ENCODE measurements at places on chromosomes 11 and 22.
A peak's percentile ranks its signal among the peaks of the same experiment; 100 is the strongest.

- no peak for DNase-seq
These were observed 13.2 kb upstream of the SHANK2 start for GRCh38 chr11:71265559-71266092.

DNA sequence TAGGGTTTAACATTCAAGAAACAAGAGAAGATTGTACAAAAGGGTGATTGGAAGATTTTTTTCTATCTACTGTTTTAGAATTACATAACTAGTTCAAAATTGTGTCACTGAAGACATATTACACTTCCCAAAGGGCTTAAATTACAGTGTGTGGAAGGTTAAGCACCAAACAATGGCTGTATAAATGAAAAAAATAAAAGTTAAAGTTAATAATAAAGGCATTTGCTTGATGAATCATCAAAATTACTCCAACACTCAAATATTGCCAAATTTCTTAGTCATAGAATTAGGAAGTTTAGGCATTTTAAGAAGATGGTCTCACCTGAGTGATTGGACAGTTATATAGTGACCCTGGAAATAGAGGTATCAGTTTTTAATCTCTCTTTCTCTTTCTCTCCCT lies 227.6 kb upstream of the CARD18 start:
- DNase-seq: no peak

DNA sequence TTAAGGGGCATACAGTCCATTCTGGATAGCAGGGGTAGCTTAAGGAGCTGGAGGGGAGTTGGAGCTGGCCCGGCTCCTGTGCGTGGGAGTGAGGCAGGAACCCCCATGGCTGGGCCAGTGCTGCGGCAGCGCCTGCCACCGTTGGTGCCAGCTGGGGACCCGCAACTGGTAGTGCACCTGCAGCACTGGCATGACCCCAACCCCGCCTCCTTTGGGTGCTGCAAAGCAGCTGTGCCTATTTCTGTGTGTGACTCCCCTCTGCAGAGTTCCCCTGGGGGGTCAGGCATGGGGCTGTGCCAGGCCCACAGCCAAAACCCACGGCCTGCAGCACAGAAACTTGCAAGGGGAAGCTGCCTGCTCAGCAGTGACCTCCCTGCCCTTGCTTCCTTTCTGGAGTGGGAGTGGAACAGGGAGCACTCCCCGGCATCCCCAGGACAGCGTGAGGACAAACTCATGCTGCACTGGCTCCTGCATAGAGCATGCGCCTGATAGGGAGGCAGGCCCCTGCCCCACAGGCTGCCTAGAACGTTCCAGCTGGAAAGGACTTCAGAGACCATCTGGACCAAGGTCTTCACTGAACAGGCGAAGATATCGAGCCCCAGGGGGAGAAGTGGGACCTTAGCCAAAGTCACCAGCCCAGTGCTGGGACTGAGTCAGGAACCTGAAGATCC lies 26.2 kb upstream of the RAB1B start:
- no peak for DNase-seq

DNA sequence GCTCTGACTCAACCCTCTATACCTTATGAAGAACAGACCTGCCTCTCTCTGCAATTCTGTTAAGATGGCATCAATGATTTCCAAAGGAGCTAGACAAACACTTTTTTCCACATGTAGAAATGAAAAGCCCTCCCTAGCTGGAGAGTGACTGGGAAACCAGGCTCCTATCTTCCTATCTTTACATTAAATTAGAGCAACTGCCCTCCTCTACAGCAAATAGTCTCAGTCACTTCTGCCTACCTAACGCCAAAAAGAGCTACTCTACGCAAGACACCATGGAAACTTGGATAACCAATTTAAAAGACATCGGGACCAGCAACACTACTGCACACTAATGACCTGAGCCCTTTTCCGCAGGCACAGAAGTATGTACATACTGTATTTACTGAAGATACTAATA lies 84.8 kb downstream of the MICAL3 start:
- DNase-seq: no peak

DNA sequence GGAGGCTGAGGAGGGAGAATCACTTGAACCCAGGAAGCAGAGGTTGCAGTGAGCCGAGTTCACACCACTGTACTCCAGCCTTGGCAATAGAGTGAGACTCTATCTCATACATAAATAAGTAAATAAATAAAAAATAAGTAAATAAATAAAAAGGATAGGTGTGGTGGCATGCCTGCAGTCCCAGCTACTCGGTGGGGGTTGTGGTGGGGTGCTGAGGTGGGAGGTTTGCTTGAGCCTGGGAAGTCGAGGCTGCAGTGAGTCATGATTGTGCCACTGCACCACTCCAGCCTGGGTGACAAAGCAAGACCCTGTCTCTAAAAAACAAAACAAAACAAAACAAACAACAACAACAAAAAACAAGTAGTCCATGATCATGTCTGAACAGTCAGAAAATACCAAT lies 3.1 kb downstream of the LARGE2 start:
- DNase-seq: no peak

- DNase-seq: no peak
These were observed 37.5 kb upstream of the STK33 start for GRCh38 chr11:8631395-8632118.

DNA sequence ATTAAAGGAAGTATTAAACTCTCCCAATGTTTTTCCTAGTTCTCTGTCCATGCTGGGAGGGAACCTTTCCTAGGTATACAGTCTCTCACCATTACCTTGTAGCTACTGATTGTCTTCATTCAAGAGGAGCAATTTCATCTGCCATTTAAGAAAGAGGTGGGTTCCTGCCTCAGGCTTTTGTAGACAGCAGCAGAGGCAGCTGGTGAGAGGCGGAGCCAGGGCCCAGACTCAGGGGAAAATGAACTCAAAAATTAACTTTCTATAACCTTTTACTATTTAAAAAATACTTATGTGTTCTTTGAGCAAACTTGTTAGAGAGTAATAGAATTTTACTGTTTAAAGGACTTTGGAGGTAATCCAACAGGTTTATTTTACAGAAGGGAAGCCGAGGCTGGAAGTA lies 133.0 kb downstream of the SNX19 start:
- DNase-seq: no peak

- DNase-seq: peak; percentile 50
These were observed 146.5 kb upstream of the RAG2 start for GRCh38 chr11:36744375-36745168.

DNA sequence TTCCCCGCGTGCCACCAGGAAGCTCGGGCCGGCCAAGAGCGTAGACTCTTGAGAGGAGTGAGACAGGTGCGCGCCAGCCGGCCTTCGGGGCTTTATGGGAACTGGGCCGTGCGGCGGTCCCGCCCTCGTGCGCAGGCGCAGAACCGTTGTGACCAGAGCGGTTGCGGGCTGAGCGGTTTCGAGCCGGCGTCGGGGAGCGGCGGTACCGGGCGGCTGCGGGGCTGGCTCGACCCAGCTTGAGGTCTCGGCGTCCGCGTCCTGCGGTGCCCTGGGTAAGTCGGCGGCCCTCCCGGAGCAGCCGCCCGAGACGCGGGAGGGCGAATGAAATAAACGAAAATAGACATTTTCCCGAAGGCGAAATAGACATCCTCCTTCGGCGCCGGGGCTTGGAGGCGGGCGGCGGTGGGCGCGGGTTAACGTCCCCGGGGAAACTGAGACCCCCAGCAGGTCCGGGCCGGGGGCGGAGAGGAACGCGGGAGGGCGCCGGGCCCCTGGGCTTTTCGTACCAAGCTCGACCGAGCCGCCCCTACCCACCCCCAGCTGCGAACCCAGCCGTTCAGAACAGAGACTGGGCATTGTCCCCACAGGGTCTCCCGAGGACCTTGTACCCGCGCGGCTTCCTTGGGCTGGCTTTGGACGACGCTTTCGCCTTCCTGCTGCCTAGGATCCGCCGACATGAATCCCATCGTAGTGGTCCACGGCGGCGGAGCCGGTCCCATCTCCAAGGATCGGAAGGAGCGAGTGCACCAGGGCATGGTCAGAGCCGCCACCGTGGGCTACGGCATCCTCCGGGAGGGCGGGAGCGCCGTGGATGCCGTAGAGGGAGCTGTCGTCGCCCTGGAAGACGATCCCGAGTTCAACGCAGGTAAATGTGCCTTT lies at the start of gene ASRGL1:
ASRGL1 (plus strand) TSS at position 146 of the 879 bp plus-strand sequence; CDS start at position 676, 530 bp downstream.
- DNase-seq: peak; percentile 77

DNA sequence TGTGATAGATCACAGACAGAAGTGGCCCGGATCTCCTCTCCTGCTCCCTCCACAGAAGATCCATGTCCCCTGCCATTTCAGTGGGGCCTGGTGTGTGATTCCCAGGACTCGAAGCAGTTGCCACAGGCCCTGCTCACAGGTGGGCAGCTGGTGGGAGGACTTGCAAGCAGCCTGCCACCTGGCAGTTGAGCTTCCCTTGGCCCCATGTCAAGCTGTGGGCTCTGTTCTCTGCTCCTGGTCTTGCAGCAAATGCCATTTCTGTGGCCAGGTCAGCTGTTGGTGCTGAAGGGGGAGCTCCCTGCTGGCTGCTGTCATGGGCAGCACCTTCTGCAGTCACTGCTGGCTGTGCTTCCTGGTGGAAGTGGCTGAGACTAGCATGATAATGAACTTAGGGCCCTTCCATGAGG lies 59.1 kb upstream of the SLC22A12 start:
- no peak for DNase-seq

GRCh38 chr11:76699451-76700091 lies 29.0 kb upstream of the LRRC32 start:
- no peak for DNase-seq

DNA sequence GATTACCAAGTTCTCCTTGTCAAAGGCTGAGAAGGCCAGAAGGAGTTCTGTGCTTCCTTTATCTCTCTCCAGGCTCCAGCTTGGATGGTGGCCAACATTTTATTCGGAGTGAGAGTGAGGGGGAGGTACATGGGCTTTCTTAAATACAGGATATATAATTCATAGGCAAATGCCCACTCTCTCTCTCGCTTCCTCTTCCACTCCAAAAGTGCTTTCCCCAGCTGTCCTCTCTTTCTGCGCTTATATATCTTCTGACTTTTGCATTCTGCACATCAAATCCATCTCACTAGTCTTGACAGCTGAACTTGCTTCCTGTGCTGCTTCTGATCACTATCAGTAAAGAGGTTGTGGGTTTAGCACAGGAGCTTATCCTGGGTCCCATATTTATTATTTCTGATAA lies 125.4 kb upstream of the ARHGAP20 start:
- DNase-seq: no peak

GRCh38 chr11:110479108-110480101 lies 49.7 kb downstream of the FDX1 start:
- no peak for DNase-seq
